Stimulated activated CD4-positive, alpha-beta T cell treated with anti-CD3 and anti-CD28 coated beads, TNF-alpha, amount 100 ng/mL, for 4 hours (primary cell): ENCODE measurements at places on chromosomes 6 and 20.

GRCh38 chr20:258963-259362 lies 1.4 kb downstream of the DEFB132 start:
- no peak for DNase-seq

DNA sequence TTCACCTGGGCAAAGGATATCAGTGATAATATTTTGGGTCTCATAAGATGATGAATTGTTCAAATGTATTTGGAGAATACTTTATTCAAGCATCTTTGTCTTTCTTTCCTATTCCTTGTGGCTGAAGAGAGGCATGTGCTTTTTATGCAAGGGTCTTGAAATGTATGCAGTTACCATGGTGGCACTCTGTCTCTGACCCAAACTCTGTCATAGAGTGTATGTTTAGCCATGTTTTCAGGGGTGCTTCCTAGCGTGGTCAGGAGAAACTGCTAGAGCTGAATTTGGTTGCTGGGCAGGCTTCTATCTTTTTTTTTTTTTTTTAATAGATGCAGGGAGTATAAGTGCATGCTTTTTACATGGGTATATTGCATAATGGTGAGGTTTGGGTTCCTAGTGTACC lies 15.4 kb downstream of the UST start:
- no peak for DNase-seq

- no peak for DNase-seq
Measured at GRCh38 chr20:20778676-20779075, 66.2 kb upstream of the RALGAPA2 start.

DNA sequence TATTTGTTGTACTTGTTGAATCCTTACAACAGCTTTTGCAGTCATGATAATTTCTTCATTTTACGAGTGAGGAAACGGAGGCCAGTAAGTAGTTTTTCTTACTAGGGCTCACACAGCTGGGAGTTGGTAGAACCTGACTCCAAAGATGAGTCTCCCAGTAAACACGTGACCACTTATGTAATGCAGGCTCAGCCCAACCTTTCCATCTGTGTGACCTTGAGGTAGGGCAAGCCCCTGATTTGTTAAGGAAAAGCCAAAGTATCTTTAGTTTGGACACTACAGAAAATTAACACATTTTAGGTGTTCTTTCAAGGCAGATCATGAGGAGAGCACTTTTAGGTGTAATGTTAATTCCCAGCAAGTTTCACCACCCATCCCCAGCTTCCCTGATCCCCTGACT lies 111.3 kb downstream of the LRRC1 start:
- no peak for DNase-seq

DNA sequence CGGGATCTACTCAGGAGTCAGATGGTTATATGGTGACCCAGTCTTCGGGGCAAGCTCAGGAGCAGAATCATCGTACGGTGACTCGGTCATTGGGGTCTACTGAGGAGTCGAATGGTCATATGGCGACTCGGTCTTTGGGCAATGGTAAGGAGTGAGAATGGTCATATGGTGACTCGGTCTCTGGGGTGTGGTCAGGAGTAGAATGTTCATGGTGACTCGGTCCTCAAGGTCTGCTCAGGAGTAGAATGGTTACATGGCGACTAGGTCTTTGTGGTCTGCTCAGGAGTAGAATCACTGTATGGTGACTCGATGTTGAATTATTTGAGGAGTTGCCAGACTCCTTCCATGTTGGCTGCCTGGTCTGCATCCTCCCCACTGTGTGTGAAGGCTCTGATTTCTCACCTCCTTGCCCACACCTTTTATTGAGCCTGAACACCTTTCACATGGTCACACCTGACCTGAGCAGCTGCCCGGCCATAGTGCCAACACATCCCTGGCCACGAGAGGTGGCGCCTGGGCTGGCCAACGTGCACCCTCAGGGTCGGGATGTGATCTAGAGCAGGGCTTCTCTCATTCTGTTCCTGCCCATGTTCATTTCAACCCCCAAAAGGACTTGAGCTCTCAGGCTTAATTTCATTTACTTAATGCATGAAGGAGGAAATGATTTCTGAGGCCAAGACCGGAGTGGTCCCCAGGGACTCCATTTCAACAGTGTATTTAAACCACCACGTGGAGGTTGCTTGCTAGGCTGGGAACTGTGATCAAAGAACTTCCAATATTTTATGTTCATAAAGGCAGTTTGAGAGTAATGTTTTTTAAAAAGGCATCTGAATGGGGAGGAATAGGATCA lies 119.5 kb downstream of the PHACTR3 start:
- DNase-seq: no peak

- no peak for DNase-seq
Measured at GRCh38 chr6:83168556-83168955, 24.5 kb downstream of the PGM3 start.

DNA sequence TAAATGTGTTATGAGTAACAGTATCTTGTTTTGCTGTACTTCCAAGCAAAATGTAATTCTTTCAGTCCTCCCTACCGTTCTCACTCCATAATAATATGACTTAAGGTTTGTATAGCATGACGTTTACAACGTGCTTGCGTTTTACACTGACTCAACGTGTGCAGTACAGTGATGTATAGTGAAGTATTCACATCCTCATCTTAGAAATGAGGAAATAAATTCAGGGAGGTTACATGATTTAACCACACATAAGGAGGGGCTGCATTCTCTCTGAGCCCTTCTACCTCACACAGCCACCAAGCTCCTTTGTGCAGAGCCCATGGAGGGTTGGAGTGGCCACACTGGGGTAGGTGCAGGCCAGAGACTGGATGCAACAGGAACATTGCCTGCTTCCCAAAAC lies 164.5 kb downstream of the MTHFD1L start:
- no peak for DNase-seq

GRCh38 chr6:148497257-148497656 lies 154.6 kb downstream of the SASH1 start:
- no peak for DNase-seq

DNA sequence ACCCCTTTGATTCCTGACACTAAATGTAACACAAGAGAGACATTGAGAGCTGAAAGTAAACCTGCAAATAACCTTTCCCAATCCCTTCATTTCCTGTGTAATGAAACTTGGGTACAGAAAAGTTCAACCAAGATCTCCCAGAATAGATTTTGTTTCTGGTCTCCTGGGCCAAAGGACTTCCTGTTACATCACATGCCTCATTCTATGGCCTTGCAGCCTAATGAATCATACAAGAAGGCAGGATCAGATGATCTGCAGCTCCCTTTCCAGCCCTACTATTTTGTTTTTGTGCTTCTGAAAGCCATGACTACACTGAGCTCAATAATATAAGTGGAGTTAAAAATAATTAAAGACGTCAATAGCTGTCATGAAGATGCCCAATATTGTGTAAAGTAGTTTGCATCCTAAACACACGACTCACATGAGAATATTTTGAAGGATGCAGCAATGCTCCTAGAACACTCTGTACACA lies 73.4 kb upstream of the NOX3 start:
- DNase-seq: no peak

GRCh38 chr20:61702246-61702645 lies 363.4 kb downstream of the TAF4 start:
- no peak for DNase-seq

- DNase-seq: no peak
Measured at GRCh38 chr20:62104791-62105345, 17.4 kb upstream of the LSM14B start.

GRCh38 chr20:47272893-47273590 lies 83.5 kb downstream of the ZMYND8 start:
- no peak for DNase-seq

- DNase-seq: no peak
Measured at GRCh38 chr6:31225735-31226134, 46.2 kb downstream of the HLA-C start.

GRCh38 chr6:72649032-72649984 lies 27.4 kb downstream of the KCNQ5 start:
- no peak for DNase-seq

DNA sequence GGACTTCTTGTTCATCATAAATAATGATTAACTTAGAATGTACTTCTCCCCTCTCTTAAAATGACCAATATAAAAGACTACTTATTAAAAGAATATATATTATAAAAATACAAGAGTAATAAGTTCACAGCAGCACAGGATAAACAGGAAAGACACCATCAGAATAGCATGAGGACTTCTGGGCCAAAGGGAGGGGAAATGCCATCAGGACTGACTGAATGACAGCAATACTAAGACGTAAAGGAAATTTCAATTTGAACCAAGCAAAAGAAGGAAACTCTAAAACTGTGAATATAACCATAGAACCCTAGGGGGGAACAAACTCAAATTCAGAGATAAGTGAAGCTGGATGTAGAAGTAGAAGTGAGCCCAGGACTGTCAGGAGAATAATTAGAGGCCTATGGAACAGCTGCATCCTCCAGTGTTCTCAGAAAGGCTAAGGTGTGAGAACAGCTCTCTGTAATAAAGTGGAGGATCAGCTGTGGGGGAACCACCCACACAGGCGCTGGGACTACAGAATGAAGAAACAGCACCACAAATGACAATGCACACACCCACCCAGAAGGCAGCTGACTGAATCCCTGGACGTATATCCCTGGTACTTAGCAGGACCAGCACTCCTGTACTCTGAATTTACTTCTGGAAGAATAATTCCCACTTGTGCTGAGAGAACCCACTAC lies 37.8 kb downstream of the ZHX3 start:
- no peak for DNase-seq

DNA sequence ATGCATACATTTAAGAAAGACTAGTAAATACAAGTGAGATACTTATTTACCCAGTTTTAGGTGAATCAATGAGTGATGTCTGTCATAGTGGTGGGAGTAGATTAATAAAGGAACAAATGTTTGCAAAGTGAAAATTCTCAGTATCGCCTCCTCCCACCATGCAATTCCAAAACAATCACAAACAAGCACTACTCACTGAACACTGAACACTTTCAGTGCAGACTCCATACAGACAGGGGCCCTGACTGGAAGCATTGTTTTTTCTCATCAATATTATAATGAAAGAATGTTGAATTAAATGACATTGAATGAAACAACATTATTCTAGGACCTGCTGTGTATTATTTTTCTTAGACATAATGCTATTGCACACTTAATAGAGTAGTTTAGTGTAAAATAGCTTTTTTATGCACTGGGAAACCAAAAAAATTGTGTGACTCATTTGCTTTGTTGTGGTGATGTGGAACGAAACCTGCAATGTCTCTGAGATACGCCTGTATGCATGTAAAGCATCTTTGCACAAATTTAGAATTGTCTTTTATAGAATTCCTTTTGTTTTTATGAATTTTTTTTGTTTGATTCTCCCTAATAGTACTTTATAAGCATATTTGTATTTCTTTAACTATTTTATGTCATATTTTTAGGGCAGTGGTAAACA lies 317.5 kb downstream of the UTRN start:
- DNase-seq: no peak

DNA sequence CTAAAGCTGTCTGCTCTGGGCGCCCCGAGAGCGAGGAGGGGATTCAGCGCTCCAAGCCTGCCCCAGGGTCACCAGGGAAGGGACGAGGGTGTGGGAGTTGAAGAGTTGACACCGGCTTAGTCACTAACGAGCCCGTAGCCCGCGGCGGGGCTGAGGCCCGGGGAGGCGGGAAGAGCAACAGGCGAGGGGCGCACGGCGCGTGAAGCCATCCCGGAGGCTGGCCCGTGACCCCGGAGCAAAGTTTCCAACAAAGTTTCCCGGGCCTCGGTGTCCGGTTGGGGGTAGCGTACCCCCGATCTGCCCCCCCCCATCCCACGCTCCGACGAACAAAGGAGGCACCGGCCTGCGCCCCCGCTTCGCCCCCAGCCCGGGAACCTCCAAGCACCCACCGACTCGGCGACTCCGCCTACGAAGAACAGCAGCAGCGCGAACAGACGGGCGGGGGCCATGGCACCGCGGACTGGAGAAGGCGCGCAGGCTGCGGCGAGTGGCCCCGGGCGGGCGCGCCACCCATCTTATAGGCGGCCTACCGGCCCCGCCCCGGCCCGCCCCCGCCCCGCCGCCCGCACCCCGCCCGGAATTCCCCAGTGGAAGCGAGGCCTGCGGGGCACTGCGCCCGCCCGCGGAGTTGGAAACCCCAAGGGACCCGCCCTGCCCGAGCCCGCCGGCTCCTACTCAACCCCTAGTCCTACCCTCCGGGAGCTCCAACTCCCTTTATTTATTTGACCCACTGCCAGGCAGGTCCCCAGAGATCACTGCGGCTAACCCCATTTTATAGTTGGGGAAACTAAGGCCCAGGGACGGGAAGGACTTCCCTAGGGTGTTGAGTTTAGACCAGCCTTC lies at the start of gene SDC4:
Gene SDC4 (minus strand): TSS at position 489 of the 843 bp plus-strand sequence. CDS start 40 bp downstream, at position 449.
- peak; percentile 61 for DNase-seq

GRCh38 chr20:42191140-42191860 lies 573.1 kb upstream of the CHD6 start:
- DNase-seq: no peak

GRCh38 chr20:36310215-36310981 lies 4.3 kb downstream of the DLGAP4 start:
- DNase-seq: no peak

DNA sequence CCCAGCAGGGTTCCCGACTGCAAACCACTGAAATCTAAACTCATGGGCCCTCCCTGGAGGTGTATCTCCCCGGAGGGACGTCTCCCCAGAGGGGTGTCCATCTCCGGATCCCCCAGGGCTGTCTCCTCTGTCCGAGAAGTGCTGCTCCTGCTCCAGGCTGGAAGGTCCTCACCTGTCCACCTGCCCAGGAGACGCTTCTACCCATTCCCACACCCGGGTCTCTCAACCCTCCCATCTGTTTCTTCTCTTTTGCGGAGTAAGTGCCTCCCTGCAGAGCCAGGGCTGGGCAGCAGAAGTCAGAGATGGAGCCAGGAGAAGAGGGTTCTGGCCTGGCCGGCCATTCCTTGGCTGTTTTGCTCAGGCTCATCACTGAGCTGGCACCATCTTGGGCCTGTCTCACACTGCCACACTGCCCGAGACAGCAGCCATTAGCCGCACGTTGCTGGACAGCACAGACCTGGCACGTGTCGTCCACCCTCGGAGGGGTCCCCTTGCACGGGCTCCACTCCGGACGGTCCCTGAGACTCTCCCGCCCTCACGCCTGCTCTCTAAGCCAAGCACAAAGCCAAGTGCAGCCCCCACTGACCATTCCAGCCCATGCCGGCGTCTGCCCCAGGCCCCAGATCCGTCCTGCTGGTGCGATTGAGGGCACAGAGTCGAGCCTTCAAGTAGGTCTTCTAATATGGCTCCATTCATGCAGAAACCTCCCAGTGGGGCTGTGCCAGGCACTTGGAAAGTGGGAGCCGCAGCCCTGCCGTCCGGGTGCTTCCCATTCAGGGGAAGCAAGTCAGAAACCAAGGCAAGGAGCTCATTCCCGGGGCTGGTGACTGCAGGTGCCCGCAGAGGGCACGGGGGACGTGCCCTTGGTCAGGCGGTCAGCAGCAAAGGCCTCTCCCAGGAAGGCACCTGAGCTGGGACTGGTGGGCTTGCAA lies 367.7 kb downstream of the TAF4 start:
- DNase-seq: no peak

GRCh38 chr6:121347484-121347883 lies 13.2 kb upstream of the TBC1D32 start:
- DNase-seq: no peak
